ENCODE measurements at places on chromosomes 2 and 18. TPM values are rescaled to one million over a fixed set of nuclear protein-coding genes. Genes with fewer than 3 reads are reported as not detected.

The PSMA8 gene
- 3.6 TPM for total RNA-seq

The PDCD1 gene
- total RNA-seq: 24.3 TPM

The OR6B2 gene
- total RNA-seq: not detected

DNA sequence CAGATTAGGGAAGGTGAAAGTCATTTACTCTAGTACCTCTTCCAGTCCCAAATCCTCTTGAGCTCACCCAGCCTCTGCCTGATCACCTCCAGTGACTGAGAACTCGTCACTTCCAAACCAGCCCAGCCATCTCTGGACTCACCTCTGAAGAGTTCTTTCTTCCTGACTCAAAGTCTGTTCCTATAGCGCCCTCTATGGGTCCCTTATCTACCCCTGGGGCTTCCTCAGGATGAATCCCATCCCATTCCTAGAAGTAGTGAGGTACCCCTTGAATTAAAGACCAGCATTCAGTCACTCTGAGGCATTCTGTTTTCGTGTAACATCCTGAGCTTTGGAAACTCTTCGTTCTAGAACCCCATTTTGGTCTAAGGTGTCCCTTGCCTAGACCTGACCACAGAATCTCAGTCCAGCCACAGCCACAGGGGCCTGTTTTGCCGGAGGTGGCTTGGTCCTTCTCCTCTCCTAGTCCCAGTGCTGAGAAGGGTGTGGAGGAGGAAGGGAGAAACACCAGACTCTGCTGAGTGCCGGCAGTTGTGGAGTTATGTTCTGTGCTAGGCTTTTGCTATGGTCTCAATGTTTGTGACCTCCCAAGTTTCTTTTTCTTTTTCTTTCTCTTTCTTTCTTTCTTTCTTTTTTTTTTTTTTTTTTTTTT, 32.7 kb downstream of the SIX3 start:
- H3K4me1 ChIP-seq: no peaks in the 10 kb centered on the region
- no peak overlapping the region for H3K27ac ChIP-seq
- H3K36me3 ChIP-seq: no peaks in the 10 kb centered on the region
- H3K4me3 ChIP-seq: no peak overlapping the region
- peaks cover 4% of the 10 kb centered on the region for H3K27me3 ChIP-seq
- DNase-seq: no peak

GRCh38 chr2:129723277-129724020, 256.0 kb upstream of the RAB6C start:
- no peaks in the 10 kb centered on the region for H3K27me3 ChIP-seq
- H3K27ac ChIP-seq: no peak overlapping the region
- H3K4me1 ChIP-seq: no peaks in the 10 kb centered on the region
- no peaks in the 10 kb centered on the region for H3K36me3 ChIP-seq

DNA sequence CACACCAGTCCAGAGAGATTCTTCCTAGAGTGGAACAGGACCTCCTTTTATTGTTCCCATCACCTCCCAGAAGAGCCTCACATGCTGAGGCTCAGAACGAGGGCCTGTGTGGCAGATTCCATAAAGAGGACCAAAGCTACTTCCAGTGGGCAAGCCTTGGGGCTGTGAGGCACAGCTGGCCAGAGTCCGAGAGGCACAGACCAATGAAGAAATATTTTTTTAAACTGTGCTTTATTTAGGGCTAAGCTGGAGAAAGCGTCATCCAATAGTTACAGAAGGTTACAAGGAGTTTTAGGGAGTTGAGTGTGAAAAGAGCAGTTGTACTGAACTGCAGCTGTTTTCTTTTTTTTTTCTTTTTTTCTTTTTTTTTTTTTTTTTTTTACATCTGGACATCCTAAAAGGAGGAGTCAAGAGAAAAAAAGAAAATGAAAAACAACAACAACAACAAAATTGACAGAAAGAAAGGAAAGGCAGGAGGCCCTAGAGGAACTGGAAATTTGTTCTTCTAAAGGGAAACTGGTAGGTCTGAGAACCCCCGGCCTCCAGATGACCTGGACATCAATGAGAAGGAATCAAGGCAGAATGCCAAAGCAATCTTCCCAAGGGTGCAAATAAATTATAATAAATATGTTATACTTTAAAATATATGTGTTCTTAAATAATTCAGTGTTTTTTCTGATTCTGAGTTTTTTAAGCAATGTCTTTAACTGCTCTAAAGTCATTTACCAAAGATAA, 322.6 kb downstream of the CELF4 start:
- peaks cover 4% of the 10 kb centered on the region for H3K36me3 ChIP-seq
- DNase-seq: no peak
- H3K4me1 ChIP-seq: peaks cover 3% of the 10 kb centered on the region
- peaks cover 53% of the 10 kb centered on the region for H3K27me3 ChIP-seq
- no peak overlapping the region for H3K4me3 ChIP-seq

DNA sequence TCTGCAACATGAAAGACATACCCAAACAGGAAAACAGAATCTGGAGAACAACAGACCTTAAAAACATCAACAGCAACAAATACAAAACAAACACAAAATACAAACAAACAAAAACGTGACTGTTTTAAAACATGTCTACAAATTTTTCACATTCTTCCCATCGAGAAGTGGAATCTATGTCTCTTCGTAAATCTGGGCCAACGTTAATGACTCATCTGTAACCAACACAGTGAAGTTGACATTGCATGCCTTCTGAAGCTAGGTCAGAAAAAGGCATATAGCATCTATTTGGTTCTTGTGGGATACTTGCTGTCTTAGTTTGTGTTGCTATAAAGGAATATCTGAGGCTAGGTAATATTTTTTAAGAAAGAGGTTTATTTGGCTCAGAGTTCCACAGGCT, 269.0 kb upstream of the FBXO11 start:
- H3K27me3 ChIP-seq: no peaks in the 10 kb centered on the region
- DNase-seq: no peak
- H3K4me1 ChIP-seq: no peaks in the 10 kb centered on the region
- no peaks in the 10 kb centered on the region for H3K36me3 ChIP-seq
- no peak overlapping the region for H3K27ac ChIP-seq

GRCh38 chr2:237298151-237299118, 115.5 kb downstream of the COL6A3 start:
- H3K36me3 ChIP-seq: no peaks in the 10 kb centered on the region
- H3K4me3 ChIP-seq: no peak overlapping the region
- H3K27me3 ChIP-seq: peaks cover 19% of the 10 kb centered on the region
- DNase-seq: no peak
- H3K27ac ChIP-seq: no peak overlapping the region
- no peaks in the 10 kb centered on the region for H3K4me1 ChIP-seq

The HAAO gene
- 1.1 TPM for total RNA-seq

The TRIM43 gene
- total RNA-seq: not detected

DNA sequence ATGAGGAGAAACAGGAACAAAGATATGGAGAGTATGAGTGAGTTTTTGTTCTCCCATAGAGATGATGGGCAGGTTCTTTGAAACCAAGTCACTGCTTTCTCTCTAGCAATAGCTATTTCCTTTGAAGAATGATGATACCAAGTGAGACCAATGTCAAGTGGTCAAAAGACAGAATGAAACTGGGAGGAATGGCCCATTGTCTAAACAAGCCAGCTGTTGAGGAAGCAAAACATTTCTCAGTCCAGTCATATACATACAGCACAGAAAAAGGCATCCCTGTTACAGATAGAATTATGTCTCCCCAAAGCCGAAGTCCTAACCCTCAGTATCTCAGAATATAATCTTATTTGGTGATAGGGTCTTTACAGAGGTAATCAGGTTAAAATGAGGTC, 66.1 kb upstream of the EPC2 start:
- H3K4me3 ChIP-seq: no peak overlapping the region
- no peak overlapping the region for H3K27ac ChIP-seq
- peaks cover 7% of the 10 kb centered on the region for H3K4me1 ChIP-seq
- H3K36me3 ChIP-seq: no peaks in the 10 kb centered on the region

The ALLC gene
- not detected for total RNA-seq

The IL1RN gene
- 0.19 TPM for total RNA-seq

GRCh38 chr2:47696478-47696831, 86.5 kb upstream of the MSH6 start:
- no peak overlapping the region for H3K4me3 ChIP-seq
- no peak overlapping the region for H3K27ac ChIP-seq
- no peak for DNase-seq
- no peaks in the 10 kb centered on the region for H3K36me3 ChIP-seq
- no peaks in the 10 kb centered on the region for H3K4me1 ChIP-seq
- H3K27me3 ChIP-seq: peaks cover 3% of the 10 kb centered on the region

- no peaks in the 10 kb centered on the region for H3K27me3 ChIP-seq
- DNase-seq: no peak
- no peaks in the 10 kb centered on the region for H3K36me3 ChIP-seq
- no peak overlapping the region for H3K4me3 ChIP-seq
- H3K4me1 ChIP-seq: no peaks in the 10 kb centered on the region
Measured at GRCh38 chr2:75157435-75157834, 41.9 kb downstream of the TACR1 start.

The KCNE4 gene
- total RNA-seq: not detected

- H3K36me3 ChIP-seq: no peaks in the 10 kb centered on the region
- no peaks in the 10 kb centered on the region for H3K4me1 ChIP-seq
- H3K27ac ChIP-seq: no peak overlapping the region
- no peak for DNase-seq
Measured at GRCh38 chr2:182554950-182555349, 128.1 kb upstream of the PDE1A start.

DNA sequence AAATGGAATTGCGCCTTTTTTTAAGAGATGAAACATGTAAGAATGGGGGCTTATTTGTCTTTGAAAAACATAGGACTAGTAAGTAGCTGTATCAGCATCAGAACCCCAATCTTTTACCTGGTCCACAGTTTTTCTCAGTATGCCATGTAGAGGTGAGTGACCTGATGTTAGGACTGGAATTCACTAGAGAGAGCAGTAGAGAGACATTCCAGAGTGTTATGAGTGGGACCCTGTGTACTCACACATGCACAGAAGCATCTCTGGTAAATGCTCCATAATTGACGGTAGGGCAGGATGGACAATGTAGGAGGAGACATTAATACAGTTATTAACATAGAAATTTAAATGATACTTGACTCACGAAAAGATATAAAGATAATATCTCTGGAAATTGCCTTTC, 1.4 kb upstream of the GALNT13 start:
- peaks cover 3% of the 10 kb centered on the region for H3K36me3 ChIP-seq
- H3K4me1 ChIP-seq: peaks cover 3% of the 10 kb centered on the region
- no peak overlapping the region for H3K4me3 ChIP-seq
- DNase-seq: no peak
- H3K27me3 ChIP-seq: peaks cover 45% of the 10 kb centered on the region

- H3K4me1 ChIP-seq: no peaks in the 10 kb centered on the region
- DNase-seq: no peak
- H3K4me3 ChIP-seq: no peak overlapping the region
- no peak overlapping the region for H3K27ac ChIP-seq
- no peaks in the 10 kb centered on the region for H3K36me3 ChIP-seq
Measured at GRCh38 chr2:130766711-130767407, 11.5 kb downstream of the AMER3 start.

The WDFY1 gene
- 26.7 TPM for total RNA-seq

The ONECUT2 gene
- not detected for total RNA-seq

- peaks cover 21% of the 10 kb centered on the region for H3K4me1 ChIP-seq
- H3K27ac ChIP-seq: no peak overlapping the region
- peaks cover 26% of the 10 kb centered on the region for H3K27me3 ChIP-seq
- no peaks in the 10 kb centered on the region for H3K36me3 ChIP-seq
- H3K4me3 ChIP-seq: no peak overlapping the region
Measured at GRCh38 chr2:9982248-9982647, 30.8 kb downstream of the GRHL1 start.

The IHH gene
- not detected for total RNA-seq

GRCh38 chr18:74806700-74807416, 209.2 kb downstream of the ZNF407 start:
- no peaks in the 10 kb centered on the region for H3K27me3 ChIP-seq
- no peak for DNase-seq

The KCNG2 gene
- total RNA-seq: not detected
